ENCODE measurements at places on chromosomes 11 and 22. TPM values are rescaled to one million over a fixed set of nuclear protein-coding genes. Genes with fewer than 3 reads are reported as not detected.
A peak's percentile ranks its signal among the peaks of the same experiment; 100 is the strongest.

CECR2 gene
- total RNA-seq, result not detected

DNA sequence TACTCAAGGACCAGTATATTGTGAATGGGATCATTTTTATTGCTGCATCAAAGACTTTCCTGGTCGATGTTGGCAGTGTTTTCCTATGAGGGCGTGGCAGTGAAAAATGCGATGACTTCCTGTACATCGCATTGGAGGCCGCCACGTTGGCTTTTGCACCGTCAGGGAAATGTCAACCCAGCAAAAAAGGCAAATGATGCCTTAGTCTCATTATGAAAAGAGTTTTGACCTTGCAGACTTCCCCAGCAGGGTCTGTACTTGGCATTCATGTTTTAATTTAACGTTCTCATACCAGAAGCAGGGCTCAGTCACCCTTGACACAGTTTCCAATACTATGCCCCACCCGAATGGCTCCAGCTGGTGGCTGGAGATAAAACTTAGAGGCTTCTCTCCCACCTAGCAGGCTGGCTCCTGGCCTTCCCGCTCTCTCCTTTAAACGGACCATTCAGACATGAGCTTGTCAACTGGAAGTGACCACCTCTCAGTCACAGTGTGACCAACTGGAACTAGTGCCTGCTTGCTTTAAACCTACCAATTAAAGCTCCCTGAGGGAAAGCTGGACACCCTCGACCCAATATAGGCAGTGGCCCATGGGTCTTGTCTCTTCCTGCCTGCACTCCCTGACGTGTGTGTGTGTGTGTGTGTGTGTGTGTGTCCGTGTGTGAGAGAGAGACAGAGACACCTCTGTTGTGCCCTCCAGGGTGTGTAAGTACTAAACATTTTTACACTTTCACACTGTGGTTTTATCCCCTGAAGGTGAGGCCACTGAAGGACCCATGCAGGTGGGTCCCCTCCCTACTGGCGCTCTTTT, 8.7 kb upstream of the GDPD5 start:
- no peak for DNase-seq

DNA sequence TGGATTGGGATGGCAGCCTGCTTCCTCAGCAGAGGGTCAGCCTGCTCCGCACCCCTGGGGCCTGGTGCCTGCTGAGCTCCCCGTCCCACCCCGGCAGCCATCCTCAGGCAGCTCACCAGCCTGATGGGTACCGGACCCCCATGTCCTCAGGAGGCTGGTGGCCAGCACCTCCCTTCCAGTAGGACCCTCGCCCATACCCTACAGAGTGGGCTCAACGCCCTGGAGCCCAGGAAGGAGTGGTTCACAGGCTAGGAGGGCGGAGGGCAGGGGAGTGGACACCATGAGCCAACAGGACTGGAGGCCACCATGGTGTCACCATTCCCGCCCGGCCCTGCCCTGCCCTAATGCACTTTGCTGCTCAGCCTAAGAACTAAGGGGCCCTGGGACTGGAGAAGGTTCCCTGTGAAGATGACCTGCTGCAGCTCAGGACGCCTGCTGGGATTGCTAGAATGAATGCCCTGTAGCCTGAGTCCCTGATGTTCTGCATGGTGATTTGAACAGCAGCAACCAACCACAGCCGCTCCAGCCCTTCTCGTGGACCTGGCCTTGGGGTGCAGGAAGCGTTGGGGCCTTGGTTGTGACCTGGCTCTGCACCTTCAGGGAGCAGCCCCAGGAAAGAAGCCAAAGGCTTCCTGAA, 1080.8 kb downstream of the BRD1 start:
- no peak for DNase-seq

GP1BB gene
- total RNA-seq, result 3.5 TPM

DNA sequence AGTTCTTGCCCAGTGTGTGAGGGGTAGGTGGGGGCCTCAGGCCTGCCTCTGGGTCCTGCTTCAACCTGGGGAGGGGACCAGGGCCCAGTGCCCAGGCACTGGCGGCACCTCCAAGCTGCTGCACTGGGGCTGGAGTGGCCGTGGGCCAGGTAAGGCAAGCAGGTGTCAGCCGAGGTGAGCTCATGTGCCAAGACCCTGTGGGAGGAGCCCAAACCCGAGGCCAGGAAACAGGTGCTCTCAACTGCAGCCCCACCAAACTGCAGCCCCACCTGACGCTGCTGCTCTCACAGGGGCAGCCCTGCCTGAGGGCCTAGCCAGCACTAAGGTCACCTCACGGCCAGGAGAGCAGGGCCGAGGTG, 18.1 kb upstream of the GNB1L start:
- DNase-seq, result peak; percentile 2

HEPN1 gene
- total RNA-seq, result not detected

OMP gene
- not detected for total RNA-seq

DNA sequence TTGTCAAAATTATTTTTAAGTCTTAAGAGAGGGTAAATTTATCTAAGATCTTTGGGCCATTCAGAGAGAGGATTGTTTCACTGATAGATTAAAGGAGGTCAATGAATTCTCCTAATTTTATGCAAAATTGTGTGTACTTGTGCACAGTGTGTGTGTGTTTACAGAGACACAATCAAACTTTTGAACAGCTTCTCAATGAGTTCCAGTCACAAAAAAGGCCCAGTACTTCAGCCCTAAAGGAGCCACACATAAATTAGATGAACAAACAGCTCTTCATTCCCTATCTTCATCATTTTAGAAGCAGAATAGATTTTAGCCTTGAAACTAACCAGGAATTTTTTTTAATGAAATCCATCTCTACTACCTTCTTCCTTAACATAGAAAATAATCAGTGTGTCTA, 9.7 kb downstream of the GRIA4 start:
- DNase-seq, result no peak

Data from T-helper 17 cell (primary cell).